DMS53 (cell line): ENCODE measurements at places on chromosomes 16 and 17.

GRCh38 chr16:28869201-28869600, 5.6 kb downstream of the SH2B1 start:
- no peak for DNase-seq

DNA sequence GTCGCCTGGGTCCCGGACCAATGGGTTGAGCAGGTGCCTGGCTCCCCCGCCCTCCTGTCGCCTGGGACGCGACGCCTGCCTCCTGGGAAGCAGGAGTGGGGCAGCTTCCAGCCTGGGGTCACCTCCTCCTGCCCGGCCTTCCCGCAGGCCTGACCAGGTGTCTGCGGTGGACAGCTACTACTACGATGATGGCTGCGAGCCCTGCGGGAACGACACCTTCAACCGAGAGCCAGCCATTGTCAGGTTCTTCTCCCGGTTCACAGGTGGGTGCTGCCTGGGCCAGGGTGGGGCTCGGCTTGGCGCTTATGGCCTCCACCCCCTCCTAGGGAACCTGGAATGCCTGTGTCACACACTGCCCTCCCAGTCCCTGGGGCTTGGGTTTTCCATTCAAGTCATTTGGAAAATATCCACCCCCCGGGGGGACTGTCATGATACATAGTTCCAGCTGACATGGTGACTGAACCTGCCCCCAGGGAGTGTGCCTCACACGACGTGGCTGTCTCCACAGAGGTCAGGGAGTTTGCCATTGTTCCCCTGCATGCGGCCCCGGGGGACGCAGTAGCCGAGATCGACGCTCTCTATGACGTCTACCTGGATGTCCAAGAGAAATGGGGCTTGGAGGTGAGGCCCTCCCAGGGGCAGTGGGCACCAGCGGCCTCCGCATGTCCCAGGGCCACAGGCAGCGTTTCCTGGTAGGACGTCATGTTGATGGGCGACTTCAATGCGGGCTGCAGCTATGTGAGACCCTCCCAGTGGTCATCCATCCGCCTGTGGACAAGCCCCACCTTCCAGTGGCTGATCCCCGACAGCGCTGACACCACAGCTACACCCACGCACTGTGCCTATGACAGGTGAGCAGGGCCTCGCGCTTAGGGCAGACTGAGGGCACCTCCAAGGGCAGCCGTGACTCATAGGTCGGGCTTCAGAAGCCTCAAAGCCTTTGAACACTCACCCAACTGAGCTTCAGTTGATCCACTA, 2.3 kb downstream of the DNASE1 start:
- DNase-seq = peak; percentile 12

GRCh38 chr17:40056379-40057015, 2.3 kb upstream of the MED24 start:
- DNase-seq = no peak

DNA sequence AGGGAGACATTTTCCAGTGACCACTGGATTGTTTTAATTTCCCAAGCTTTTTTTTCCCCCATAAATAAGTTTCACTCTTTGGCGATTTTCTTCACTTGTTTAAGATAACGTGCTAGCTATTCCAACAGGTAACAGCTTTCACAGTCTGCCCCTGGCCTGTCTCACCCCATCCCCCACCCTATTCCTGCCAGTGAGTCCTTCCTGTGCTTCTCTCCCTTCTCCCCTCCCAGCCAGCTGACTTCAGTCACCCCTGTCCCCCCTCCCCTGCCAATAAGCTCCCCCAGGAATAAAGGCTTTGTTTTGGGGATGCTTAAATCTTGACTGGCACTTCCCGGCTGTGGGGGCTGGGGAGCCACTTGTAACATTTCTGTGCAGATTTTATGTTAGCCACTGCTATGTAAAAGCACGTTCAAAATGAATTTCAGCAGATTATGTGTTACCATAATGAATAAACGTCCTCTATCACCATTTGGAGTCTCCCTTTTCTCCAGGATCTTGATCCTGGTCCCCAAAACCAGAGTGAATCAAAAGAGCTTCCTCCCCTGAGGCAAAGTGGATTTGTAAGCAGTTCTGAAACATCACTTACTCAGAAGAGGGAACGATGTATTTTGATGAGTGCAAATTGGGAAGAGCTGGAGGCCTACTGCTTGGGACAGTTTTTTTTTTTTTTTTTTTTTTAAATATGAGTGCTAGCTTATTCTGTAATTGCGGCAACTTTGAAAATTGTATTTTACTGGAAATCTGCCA, 58.2 kb downstream of the IGF2BP1 start:
- no peak for DNase-seq

GRCh38 chr17:7340179-7340578, 3.9 kb downstream of the ACAP1 start:
- DNase-seq = no peak

GRCh38 chr17:57762452-57763395, 17.6 kb upstream of the CCDC182 start:
- DNase-seq = no peak

DNA sequence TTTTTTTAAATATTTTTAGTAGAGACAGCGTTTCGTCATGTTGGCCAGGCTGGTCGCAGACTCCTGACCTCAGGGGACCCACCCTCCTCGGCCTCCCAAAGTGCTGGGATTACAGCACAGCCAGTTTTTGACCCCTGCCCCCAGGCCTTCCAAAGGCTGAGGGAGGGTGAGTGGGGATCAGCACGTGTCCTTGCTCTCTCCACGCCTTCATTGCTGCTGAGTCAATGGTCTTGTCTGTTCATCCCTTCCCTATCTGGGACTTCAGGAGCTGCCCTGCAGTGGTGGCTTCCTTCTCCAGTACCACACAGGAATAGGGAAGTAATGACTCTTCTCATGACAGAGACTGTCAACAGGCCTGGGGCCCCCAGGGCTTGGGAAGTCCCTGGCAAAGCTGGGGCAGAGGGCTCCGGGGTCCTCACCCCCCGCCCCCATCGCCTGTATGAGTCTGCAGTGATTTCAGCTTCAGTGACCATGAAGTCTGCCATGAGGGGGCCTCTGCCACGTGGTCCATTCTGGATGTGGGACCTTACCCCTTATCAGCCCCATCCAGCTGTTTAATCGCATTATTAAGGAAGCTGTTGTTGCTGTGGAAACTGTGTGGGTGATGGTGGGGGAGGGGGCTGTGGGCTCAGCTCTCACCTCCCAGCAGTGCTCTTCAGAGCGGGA, 6.1 kb downstream of the ABCC3 start:
- DNase-seq = no peak

DNA sequence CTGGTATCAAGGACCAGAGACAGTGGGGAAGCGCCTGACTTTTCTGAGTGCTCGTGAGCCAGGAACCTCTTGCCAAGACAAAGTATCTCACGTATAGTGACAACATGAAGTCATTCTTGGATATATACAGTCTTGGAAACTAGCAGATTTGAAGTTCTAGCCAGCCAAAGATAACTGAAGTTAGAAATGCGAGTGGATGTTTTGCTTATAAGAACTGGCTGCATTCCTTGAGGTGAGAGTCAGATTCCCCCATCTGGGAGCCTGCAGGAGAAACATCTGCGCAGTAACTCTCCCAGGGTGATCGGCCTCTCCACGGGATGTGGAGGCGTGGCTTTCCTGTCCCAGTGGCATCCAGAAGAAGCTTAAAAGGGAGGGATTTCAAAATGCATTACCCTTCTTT, 89.8 kb downstream of the SHISA6 start:
- DNase-seq = no peak

DNA sequence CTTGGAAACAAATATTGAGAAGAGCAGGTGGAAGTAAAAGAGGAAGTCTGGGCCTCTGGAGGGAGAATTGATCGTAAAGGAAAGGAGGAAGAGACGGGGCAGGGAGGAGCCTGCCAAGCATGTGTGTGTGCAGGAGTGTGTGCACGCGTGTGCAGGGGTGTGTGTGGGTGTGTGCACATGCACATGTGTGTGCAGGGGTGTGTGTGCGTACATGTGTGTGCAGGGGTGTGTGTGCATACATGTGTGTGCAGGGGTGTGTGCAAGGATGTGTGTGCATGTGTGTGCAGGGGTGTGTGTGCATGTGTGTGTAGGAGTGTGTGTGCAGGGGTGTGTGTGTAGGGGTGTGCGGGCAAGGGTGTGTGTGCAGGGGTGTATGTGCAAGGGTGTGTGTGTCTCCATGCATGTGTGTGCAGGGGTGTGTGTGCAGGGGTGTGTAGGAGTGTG, 10.0 kb downstream of the CEP295NL start:
- DNase-seq = no peak

DNA sequence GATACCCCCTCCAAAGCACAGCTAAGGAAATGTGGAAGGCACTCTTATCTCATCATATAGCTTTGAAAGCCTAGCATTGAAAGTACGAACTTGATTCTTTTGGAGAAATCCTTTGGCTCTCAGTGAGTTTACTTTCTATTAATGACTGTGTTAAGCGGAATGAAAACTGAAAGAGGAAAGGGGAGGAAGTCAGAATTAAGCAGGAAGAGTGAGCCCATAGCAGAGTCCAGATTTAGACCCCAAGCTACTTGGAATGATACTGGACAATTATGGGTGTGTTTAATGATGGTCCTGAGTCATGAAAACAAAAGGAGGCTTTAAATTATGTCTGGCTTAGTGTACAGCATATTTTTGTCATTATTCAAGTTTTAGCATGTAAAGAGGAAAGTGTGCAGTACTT, 42.2 kb downstream of the TENT4B start:
- DNase-seq = no peak

- peak; percentile 95 for DNase-seq
Observed at GRCh38 chr16:9047689-9048301, 43.6 kb upstream of the HAPSTR1 start.

GRCh38 chr17:64152428-64153125, 22.6 kb upstream of the ERN1 start:
- no peak for DNase-seq

DNA sequence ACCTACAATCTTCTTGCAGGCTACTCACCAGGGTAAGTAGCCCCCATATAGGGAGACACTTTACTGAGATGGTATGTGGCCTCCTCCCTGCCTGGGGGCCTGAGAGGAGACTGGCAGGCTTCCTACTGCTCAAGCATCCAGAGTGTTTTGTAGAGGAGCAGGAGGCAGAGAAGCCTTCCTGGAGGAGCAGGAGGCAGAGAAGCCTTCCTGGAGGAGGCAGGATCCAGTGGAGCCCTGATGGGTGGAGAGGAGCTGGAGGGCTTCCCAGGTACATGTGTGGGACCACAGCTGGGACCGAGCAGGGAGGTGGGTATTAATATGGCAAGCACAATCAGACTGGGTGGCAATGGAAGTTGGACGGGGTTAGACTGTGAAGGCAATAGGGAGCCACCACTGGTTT, 2.1 kb upstream of the ADGRG5 start:
- DNase-seq = no peak

DNA sequence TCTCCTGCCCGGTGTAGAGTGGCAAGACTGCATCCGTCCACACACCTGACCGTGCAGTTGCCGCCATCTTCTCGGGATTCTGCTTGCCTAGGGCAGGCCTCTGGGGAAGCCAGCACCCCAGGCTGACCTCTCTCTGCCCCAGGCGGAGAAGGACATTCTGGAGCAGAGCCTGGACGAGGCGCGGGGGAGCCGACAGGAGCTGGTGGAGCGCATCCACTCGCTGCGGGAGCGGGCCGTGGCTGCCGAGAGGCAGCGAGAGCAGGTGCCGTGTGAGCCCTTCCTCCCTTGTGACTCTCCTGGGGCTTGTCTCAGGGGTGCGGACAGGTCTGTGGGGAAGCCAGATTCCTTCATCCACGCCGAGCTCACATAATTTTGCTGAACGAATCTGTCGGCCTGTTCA, 19.8 kb downstream of the CARD14 start:
- no peak for DNase-seq

DNA sequence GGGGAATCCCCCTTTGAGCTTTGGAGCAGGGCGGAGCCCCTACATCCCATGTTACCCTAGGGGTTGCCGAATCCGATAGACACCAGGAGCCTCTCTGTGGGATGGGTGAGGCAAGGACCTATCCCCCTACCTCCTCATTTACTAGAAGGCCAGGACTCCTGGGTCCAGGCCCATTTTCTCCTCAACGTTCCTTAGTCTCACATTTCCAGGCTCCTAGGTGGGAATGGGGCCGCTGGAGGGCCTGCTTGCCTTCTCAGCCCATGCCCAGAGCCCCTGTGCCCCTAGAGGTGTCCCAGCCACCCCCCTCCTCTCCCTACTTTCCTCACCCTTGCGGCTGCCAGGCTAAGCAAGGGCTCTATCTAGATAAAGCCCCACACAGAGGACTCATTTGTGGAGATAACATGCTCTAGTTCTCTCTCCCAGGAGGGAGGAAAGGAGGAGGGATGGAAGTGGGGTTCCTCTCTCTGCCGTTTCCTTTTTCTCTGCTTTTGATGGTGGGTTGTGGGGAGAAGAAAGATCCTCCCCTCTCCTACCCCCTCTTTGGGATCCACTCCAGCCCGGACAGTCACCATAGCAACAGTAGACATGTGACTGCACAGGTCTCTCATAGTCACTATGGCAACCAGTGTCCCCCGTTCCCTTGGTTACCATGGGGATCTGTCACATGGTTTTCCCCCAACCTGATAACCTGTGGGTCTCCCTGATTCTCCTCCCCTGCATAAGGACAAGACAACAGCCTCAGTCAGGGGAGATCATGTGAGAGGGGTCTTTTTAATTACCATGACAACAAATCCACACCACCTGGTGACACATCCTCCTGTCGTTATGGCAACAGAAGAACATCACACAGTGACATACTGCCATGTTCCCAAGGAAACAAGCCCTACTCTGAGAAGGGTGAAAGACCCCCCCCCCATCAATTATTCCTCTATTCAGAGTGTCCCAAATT, 5.2 kb downstream of the CACNA1G start:
- peak; percentile 94 for DNase-seq

DNA sequence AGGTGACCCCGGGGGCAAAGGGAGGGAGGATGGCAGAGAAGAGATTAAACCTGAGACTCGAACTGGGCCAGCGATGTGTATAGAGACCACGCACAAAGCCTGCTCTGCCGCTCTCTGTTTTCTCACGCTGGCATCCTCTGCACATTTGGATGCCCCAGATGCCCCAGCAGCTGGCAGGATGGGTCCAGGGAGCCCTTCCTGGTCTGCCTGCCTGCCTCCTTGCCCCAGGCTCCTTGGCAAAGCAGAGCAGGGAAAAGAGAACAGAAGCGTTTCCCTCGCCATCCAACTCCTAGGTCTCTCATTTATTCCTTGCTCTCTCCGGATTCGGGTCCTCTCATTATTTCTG, 5.2 kb upstream of the PIPOX start:
- DNase-seq = no peak

DNA sequence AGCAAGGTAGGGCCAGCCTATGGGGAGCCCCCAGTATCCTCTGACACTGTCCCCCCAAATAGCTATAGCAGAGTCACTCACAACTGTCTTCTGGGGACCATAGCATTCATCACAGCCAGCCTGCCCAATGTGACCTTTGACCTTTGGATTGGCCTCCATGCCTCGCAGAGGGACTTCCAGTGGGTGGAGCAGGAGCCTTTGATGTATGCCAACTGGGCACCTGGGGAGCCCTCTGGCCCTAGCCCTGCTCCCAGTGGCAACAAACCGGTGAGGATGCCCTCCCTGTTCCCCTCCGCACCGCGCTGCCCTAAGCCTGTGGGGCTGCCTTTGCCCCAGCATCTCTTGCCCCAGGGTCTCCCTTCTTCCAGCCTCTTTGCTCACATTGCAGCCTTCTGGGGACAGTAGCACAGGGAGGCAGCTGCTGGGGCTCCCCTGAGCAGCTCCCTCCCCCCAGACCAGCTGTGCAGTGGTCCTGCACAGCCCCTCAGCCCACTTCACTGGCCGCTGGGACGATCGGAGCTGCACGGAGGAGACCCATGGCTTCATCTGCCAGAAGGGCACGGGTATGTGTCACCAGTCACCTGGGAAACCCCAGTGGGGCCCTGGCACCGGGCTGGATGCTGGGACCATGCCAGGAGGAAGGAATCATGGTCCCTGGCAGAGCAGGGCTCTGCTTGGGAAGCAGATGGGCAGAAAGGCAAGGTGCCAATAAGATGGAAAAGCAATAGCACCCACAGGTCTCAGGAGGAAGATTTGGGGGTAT, 61.1 kb downstream of the MRC2 start:
- DNase-seq = no peak

- no peak for DNase-seq
Observed at GRCh38 chr17:2237521-2237921, 66.1 kb downstream of the SMG6 start.
